Anterior cingulate cortex (tissue), 58 donors: ENCODE measurements at places on chromosomes 3 and 15.
A peak's percentile ranks its signal among the peaks of the same experiment; 100 is the strongest.

GRCh38 chr15:56160966-56161365 is 82.7 kb downstream of the RFX7 start:
- DNase-seq: no peak

DNA sequence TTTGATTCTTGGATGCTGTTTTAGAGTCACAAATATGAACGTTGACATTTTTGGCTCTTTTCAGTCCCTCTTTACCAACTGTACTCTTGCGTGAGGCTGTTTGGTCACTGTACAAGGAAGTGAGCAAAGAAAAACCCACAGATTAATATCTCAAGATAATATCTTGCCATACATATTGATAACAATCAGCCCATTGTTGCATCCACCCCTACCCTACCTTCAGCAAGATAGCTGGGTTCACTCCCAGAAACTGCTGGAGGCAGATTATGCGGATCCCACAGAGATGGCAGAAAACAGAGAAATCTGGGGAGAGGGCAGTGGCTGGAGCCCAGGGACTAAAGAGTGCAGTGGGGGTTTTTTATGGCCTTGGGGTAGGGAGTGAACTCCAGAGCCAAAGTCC is 29.9 kb upstream of the MFSD1 start:
- DNase-seq: no peak

GRCh38 chr3:56826831-56827722 is 25.3 kb upstream of the ARHGEF3 start:
- no peak for DNase-seq

DNA sequence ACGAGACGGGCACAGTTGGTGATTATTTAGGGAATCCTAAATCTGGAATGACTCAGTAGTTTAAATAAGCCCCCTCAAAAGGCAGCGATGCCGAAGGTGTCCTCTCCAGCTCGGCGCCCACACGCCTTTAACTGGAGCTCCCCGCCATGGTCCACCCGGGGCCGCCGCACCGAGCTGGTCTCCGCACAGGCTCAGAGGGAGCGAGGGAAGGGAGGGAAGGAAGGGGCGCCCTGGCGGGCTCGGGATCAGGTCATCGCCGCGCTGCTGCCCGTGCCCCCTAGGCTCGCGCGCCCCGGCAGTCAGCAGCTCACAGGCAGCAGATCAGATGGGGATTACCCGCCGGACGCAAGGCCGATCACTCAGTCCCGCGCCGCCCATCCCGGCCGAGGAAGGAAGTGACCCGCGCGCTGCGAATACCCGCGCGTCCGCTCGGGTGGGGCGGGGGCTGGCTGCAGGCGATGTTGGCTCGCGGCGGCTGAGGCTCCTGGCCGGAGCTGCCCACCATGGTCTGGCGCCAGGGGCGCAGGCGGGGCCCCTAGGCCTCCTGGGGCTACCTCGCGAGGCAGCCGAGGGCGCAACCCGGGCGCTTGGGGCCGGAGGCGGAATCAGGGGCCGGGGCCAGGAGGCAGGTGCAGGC is 318.0 kb downstream of the FGF12 start:
- no peak for DNase-seq

GRCh38 chr15:67548862-67549651 is 6.6 kb downstream of the MAP2K5 start:
- peak; percentile 67 for DNase-seq

DNA sequence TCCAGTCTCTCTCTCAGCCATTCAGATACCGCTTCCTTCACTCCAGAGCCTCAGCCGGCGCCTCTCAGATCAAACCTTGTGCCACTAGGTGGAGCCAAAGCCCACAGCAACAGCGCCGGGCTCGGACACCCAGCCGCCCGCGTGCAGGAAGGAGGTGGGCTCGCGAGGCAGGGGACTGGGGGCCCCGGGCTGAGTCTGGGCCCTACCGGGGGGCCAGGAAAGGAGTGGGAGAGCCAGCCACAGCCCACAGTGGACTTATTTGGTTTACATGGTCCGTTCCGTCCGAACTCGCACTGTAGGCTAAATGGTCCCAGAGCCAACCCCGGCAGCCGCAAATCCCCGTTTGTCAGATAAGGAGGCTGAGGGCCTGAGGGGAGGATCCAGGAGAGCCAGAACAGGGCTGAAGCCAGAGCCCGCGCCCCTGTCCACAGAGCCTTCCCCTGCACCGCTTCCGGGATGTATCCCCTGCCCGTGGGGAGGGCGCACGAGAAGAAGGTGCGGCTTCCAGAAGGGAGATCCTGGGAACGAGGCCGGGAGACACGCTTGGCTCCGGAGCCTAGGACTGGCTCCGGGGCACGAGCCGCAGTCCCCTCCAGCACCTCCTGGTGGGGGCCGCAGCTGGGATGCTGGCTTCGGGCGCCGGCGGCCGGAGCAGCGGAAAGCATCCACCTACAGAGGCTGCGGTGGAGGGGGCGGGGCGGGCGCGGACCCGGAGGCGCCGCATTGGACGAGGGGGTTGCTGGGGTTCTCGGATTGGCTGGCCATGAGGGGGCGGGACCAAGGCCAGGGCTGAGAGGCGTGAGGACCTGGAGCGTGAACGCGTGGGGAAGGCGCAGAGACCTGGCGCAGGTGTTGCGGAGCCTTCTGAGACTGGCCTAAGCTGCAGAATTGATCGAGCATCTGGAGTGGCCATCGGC is 6.5 kb upstream of the CYP11A1 start:
- DNase-seq: peak; percentile 80
